Adipocyte (in vitro differentiated cells): ENCODE measurements at places on chromosomes 7 and 10.

- DNase-seq: no peak
Observed at GRCh38 chr10:11882646-11883375, 59.7 kb downstream of the PROSER2 start.

GRCh38 chr7:31204071-31204470, 136.5 kb downstream of the NEUROD6 start:
- no peak for DNase-seq

DNA sequence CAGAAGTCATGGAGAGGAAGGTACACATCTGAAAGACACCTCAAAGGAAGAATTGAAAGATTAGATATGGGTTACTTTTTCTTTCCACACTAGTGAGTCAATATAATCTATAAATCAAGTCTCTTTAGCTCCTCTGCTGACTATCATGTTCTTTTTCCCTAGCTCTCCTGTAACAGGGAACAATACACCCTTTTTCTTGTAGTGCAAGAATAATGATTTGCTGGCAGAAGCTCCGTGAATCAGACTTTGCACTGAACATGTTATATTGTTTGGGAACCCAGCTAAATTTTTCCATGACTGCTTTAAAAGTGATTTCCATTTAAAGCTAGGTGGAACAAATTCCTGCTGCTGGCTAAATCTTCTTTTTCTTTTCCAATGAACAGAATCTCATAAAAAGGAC, 756.6 kb upstream of the C7orf33 start:
- no peak for DNase-seq

GRCh38 chr7:1175967-1176851, 16.2 kb upstream of the ZFAND2A start:
- DNase-seq: peak; percentile 90

DNA sequence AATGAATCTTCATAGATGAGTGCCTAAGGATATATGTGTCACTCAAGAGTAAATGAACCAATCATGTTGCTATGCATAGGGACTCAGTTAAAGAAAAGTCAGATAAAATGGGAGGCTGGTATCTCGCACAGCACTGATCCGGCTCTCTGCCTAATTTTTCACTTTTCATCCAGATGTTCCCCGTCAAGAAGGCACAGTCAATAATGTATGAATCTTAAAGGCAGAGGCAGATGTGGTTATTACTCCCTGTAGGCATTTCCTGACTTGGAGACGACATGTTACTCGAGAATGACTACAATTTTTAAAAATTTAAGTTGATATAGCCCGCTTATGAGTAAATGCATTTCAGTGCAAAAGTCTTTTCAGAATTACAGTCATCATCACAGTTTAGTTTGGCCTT, 113.6 kb downstream of the TBXAS1 start:
- DNase-seq: peak; percentile 4

DNA sequence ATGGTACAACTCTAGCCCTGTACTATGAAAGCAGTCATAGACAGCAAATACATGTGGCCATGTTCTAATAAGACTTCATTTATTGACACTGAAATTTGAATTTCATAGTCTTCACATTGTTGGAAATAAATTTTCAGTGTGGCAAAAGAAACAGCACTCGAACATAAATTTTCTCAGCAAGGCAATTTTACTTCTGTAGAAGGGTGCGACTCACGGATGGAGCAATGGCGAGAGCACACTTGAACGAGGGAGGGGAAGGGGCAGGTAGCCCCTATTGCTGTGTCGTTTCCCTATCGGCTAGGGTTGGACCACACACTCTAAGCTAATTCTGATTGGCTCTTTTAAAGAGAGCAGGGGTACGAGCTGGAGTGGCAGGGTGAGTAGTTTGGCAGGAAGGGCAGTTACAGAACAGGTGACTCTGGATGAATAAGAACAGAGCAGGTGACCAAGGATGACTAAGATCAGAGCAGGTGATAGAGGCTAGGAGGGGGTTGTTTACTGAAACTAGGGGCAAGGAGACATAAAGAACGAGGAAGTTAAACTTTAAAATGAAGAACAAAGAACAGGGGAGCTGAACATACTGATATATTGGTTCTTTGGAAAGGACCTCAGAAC, 52.0 kb downstream of the LRRC4 start:
- no peak for DNase-seq

GRCh38 chr7:158281441-158281840, 306.2 kb downstream of the PTPRN2 start:
- no peak for DNase-seq

- no peak for DNase-seq
Observed at GRCh38 chr10:108808228-108808627, 1115.1 kb downstream of the XPNPEP1 start.

- DNase-seq: peak; percentile 74
Observed at GRCh38 chr7:114930829-114931655, 9.1 kb downstream of the MDFIC start.

DNA sequence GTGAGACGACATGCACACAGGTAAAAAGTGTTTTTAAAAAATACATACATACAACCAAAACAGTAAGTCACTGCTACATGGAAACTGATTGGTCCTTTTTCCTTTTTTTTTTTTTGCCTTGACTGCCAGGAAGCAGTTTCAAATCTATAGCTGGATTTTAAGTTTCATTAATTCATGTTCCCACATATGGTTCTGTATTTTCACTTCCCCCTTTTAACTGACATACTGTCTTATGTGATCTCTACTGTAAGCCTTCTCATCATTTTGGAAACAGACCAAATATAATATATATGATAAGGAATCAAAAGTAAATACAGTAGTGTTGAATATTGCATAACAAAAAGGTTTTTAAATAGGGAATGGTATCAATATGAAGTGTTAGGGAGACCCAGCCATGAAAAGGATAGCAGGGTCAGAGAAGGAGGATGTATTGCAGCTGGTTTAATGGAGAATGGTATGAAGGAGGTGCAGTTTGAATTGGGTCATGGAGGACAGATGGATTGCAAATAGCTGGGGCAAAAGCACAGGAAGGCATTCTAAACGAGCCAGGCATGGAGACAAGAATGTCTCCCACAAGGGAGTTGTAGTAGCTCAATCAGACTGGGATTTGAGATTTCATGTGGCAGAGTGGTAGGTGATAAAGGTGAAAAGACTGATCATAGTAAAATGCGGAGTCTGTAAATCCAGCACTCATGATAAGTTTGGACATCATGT, 5.4 kb downstream of the CAV1 start:
- peak; percentile 28 for DNase-seq

DNA sequence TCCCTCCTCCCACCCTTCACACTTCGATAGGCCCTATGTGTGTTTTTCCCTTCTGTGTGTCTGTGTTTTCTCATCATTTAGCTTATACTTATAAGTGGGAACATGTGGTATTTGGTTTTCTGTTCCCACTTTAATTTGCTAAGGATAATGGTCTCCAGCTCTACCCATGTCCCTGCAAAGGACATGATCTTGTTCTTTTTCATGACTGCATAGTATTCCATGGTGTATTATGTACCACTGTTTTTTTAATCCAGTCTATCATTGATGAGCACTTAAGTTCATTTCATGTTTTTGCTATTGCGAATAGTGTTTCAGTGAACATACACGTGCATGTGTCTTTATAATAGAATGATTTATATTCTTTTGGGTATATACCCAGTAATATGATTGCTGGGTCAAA, 46.3 kb upstream of the GNAT3 start:
- no peak for DNase-seq

DNA sequence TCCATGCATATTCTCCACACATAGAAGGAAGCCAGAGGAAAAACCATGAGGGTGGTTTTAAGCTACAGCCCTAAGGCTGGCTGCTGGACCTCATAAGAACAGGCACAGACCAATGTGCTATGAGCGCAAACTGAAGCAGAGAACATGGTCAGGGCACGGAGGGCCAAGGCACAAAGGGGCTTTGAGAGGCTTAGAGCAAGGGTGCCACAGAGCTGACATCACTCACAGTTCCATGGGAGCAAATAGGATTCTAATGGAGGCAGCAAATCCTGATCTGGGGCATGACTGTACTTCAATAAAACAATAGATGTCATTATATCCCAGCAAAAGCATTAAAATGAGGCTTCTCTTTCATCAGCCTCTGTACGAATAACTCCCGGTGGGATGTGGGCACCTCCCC, 162.4 kb downstream of the COBL start:
- DNase-seq: no peak

GRCh38 chr10:115953281-115953680, 319.7 kb downstream of the GFRA1 start:
- DNase-seq: no peak

DNA sequence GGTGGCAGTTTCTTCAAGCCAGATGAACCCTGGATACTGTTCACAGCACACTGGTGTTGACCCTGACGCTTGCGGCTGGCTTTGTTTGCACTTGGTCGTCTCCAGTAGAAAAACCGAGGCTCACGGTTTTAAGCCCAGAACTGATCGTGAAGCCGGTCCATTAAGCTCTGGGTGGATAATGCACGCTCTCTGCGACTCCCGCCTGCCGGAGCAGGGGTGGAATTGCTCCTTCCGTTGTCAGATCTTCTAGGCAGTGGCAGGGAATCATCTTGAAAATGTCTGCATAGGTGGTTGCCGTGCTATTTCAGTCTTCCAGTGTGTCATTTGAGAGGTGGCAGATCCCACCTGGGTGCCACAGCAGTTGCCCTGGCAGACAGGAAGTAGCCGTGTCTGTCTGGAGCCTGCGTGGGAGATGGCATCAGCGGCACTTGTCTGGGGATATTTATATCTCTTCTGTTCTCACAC, 35.9 kb upstream of the AP5Z1 start:
- no peak for DNase-seq

DNA sequence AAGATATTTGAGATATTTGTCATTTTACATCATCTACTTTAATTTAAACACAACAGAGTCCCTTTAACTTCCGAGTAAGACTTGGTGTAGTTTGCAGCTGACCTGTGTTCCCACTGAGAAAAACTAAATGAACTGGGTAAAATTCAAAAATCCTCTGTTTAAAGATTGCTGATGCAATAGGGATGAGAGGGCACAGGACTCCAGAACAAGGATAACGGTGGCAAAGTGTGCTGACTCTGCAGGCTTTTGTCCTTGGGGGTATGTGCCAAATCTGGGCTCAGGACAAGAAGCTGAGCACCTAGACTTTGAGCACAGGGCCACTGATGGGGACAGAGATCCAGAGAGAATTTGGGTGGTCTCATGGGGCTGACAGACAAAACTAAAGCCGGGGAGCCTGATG, 156.8 kb downstream of the CCDC71L start:
- no peak for DNase-seq

DNA sequence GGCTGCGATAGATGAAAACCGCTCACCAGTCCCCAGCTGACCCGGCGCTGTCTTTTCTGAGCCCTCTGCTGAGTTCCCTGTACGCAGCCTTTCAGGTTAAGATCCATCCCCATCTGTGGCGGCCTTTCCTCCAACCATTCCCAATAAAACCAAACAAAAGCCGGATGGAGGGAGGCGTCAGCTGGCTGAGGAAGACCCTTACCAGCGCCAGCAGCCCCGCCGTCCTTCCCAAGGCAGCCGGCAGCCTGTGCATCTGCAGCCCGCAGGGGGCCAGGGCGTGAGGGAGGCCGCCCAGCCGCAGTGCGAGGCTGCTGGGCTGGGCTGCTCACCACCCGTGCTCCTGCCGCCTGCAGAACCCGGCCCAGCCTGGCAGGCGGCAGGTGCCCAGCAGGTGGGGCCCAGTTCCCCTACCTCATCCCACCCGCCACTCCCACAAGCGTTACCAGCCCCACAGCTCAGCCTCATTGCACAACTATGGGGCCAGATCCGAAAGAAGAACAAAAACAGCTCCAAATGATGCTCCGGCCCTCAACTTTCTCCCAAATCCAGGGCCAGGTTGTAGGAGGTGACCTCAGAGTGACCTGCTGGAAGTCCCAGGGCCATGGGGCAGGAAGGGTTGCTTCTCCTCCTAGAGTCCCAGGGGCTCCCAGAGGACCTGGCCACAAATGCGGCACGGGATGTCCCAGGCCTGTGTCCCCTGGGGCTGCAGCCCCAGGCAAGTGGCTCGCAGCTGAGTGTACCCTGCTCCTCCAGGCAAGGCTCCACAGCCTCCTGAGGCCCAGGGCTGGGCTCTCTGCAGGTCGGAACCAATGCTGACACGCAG, 23.8 kb downstream of the PAPOLB start:
- DNase-seq: no peak

GRCh38 chr10:130137090-130137448, 878 bp downstream of the GLRX3 start:
- peak; percentile 57 for DNase-seq

- DNase-seq: no peak
Observed at GRCh38 chr10:117547716-117548668, 5.4 kb downstream of the EMX2 start.

- no peak for DNase-seq
Observed at GRCh38 chr10:25327273-25327672, 152.5 kb downstream of the GPR158 start.

GRCh38 chr10:49377256-49377655, 18.6 kb downstream of the DRGX start:
- DNase-seq: no peak

DNA sequence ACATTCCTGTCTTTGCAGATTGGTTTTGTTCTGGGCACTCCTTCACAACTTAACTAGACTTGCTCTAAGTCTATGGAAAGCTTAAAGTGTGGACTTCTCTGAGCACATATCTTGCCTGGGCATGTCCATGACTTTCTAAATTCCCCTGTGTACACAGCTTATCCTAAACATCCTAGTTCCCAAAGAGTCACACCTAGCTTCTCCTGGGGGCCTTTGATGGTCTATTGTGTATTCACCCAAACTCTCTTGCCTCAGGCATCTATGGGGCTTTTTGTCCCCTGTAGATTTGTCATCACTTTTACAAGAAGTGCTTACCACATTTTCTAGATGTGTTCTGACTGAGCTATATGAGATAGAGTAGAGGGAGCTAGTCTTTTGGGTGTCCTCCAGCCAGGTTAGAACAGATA, 12.2 kb upstream of the ZNF488 start:
- no peak for DNase-seq

- DNase-seq: no peak
Observed at GRCh38 chr10:71685554-71686232, 33.9 kb downstream of the C10orf105 start.

GRCh38 chr10:100995181-100995580, 4.4 kb upstream of the LZTS2 start:
- DNase-seq: no peak

DNA sequence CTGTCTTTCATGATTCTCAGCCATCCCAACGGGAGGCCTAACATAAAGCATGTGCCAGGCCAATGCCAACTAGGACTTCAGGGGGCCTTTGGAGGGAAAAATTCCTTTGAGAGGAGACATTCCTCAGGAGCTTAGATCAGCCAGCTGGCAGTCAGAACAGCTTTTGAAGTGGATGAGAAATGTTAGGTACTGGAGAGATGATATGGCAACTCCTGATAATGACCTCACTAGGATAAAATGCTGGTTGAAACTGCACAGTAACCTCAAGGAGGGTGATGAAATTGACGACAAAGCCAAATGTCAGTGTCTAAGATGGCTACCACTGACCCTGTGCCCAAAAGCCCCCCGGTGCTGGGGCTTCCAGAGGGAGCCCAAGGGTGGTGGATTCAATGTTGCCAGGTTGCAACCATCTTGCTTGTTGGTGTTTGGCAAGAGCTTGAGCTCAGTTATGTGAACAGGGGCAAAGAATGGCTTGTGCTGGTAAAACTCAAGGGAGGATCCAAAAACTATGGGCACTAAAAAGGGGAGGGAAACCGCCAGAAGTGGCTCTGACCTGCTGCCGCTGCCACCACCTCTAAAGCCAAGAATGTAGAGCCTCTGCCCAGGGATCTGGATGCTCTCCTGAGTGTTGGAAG, 121.2 kb downstream of the UBE2H start:
- peak; percentile 89 for DNase-seq

- peak; percentile 63 for DNase-seq
Observed at GRCh38 chr10:60572511-60573194, 183.0 kb upstream of the ANK3 start.
